SK-N-SH treated with all-trans-retinoic acid at 6 μM for 48 hours (cell line): ENCODE measurements at places on chromosomes 12 and 14.

GRCh38 chr12:71755146-71755892 is 656 bp downstream of the RAB21 start:
- peak; percentile 38 for ATAC-seq

- ATAC-seq, result peak; percentile 54; the same call in 1 of the 3 replicates
Measured at GRCh38 chr12:99053616-99054362, 408.7 kb downstream of the APAF1 start.

DNA sequence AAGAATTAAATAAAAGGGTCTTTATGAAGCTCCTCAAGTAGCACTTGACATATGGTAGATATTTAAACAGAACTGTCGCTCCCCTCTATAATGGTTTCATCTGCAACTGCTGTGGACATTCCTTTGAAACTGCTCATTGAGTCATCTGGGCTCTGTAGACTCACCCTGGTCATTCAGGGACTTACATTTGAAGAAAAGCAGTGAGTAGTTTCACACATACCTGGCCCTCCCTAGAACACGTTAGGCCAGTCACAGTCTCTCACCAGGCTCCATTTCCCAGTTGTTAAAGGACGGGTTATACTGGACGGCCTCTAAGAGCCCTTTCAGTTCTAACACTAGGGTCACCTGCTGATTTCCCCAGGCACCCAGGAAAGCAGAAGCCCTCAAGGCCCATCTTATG is 217.0 kb downstream of the BCL11B start:
- ATAC-seq, result no peak

DNA sequence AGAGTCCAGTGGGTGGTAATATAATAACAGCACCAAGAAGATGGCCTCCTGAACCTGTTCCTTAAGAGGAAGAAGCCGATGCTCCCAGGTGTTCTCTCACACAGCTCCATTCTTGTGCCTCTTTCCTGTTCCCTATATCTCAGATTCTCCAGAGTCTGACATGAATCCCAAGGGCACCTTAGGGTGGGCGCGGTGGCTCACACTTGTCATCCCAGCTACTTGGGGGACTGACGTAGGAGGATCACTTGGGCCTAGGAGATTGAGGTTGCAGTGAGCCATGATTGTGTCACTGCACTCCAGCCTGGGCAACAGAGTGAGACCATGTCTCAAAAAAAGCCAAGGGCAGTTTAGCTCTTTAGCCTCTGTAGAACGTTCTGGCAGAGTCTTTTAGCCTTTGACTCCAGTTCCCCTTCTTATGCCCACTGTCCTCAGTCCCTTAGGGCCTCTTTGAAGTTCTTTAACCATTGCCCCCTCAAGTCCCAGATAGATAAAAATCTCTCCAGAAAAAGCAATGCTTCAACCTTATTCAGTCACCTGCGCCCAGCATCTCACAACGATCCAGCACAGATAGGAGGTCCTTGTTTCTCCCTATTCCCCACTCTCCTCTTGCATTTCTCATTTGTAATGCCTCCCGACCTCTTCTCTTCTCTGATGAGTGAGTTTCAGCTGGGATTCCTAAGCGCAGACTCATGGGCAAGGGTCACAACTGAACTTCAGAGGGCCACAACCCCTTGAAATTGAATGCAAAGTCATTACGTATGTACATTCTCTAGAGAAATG is 4.7 kb downstream of the CCDC184 start:
- no peak for ATAC-seq
